ENCODE measurements at places on chromosomes 5 and 9.

GRCh38 chr5:78779771-78780616 is 131.4 kb upstream of the LHFPL2 start:
- peak; percentile 27 for DNase-seq

DNA sequence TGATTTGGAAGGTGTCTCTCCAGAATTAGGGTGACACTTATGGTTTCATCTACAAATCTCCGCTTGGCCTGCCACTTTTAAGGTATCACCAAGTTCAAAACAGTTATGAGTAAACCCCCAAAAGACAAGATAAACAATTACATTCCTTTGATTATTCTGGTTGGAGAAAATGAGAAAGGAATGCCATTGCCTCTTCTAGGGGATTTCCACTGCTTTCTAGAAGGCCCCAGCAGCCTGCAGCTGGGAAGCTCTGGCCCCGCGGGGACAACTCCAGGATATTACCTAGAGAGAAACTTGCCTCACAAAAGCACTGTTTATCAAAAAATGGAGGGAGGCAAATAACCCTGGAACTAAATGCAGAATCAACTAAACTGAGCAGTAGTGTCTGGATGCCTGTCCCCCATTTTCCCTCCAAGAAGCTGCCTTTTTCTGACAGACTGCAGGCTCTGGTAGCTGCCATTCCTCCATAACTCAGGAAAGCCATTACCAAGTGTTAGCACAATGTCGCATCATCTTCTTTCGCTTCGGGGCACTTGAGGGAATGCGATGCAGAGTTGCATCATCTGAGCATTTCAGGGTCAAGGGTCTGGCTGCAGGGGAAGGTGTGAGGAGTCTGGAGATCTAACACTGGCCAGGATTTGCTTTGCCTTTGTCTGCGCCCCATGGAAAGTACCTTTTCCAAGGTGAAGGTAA is 71.5 kb upstream of the PLPP6 start:
- no peak for DNase-seq

- no peak for DNase-seq
Measured at GRCh38 chr9:73441223-73441622, 289.6 kb downstream of the ANXA1 start.

DNA sequence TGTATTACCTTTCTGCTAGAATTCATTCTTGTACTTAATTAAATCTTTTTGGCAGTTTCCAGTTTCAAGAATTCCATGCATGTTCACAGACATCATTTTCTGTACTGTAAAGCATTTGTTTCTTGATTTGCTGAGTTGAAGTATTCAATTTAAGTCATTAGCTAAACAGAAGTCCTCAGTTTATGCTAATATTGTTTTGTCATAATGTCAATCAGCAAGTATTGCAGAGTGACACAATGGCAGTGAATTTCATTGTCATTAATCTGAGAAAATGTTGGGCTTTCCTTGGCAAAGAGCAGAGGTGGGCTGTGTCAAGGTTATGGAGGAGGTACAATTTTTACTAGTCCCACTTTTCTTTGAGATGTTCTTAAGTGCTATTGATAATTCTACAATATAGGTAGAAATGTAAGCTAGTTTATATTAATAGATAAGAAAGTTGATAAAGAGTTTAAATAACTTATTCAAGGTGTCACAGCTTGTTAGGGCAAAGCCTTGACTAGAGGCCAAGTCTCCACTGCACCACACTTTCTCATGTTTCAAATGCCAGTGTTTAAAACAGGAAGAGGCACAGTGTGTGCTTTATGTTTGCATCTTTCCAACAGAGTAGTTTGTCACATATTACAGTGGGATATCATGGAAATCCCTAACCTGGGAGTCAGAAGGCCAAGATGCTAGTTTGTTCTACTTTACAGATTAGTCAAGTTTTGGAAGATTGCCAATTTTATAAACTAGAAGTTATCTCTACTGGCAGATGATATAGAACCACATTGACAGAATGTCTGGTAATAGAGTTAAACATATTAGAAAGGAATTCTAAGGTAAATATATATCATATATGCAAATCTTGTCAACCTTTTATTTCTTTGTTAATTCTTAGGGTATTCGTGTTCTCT is 56.3 kb downstream of the SLF1 start:
- no peak for DNase-seq

GRCh38 chr5:69230181-69230580 is 4.5 kb upstream of the CDK7 start:
- no peak for DNase-seq

DNA sequence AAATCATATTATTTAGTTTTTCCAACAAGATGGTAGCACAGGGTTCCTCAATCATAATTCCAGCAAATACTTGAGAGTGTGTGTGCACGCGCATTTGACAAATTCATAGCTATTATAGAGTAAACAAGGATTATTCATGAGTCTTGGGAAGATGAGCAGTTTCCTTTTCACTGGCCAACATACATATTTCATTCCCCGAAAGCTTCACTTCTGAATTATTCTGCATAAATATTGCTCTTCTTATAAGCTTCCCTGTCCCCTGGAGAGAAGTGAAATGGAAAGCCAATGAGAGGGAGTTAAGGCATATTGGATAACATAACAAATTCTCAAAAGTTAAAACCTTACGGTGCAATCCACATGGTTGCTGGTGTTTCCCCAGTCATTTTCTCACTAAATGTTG is 386.4 kb upstream of the SEMA6A start:
- DNase-seq, result no peak

- DNase-seq, result no peak
Measured at GRCh38 chr5:113031557-113031956, 55.0 kb downstream of the DCP2 start.

GRCh38 chr5:68734781-68735180 is 359.0 kb upstream of the SLC30A5 start:
- no peak for DNase-seq

DNA sequence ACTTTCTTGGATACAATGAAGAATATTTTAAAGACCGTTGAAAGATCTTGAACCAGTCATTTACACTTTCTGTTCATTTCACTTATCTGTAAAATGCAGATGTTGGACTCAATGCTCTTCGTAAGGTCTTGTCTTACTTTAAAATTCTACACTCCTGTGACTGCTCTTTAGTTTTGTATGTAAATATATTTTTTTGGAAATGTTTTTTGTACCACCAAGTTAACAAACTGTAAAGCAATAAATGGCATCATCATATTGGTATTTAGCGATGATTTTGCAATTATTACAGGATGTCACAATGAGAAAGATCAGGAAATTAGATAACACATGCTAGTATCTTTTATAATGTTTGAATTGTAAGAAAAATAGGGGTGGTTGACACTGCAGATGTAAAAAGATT is 80.8 kb upstream of the GNAQ start:
- no peak for DNase-seq

DNA sequence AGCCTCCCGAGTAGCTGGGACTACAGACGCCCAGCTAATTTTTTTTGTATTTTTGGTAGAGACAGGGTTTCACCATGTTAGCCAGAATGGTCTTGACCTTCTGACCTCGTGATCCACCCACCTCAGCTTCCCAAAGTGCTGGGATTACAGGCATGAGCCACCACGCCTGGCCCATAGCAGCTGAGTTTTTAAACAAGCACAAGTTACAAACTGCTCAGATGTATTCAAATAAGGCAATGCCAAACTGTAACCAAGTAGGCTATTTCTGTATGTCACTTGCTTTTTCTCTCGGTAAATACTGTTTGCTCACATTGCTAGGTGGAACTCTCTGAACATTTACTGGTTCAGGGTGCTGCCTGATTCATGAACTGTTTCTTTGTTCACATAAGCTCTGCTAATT is 799.3 kb upstream of the NUDT12 start:
- DNase-seq, result no peak

DNA sequence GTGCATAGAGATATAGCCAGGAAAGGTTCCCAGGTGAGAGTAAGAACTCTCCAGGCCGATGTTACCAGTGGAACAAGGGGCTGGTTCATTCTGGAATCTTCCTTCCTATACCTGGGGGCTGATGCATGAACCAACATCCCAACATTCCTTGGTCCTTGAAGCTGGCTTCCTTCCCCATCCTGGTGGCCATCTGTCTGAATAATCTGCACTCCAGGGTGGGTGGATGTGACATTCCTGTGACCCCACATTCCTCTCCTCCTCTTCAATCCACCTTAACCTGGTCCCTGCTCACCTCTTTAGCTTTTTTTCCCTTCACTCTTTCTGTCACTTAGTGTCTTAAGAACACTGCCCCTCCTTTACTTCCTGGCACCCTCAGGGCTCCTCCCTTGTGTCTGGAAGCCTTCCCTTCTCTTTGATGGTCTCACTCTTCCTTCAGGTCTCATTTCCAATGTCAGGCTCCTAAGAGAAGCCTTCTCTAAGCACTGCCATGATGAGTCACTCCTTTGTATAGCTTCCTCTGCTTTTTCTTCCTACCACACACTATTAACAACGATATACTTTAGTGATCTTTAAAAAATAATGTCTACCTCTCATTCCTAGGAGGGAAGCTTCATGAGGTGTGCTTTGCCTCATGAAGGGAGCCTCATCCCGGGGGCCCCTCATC is 80.3 kb downstream of the BOD1 start:
- DNase-seq, result no peak

GRCh38 chr5:102324714-102325113 is 28.6 kb upstream of the SLCO4C1 start:
- no peak for DNase-seq

- no peak for DNase-seq
Measured at GRCh38 chr5:176630681-176631222, 277 bp downstream of the EIF4E1B start.

DNA sequence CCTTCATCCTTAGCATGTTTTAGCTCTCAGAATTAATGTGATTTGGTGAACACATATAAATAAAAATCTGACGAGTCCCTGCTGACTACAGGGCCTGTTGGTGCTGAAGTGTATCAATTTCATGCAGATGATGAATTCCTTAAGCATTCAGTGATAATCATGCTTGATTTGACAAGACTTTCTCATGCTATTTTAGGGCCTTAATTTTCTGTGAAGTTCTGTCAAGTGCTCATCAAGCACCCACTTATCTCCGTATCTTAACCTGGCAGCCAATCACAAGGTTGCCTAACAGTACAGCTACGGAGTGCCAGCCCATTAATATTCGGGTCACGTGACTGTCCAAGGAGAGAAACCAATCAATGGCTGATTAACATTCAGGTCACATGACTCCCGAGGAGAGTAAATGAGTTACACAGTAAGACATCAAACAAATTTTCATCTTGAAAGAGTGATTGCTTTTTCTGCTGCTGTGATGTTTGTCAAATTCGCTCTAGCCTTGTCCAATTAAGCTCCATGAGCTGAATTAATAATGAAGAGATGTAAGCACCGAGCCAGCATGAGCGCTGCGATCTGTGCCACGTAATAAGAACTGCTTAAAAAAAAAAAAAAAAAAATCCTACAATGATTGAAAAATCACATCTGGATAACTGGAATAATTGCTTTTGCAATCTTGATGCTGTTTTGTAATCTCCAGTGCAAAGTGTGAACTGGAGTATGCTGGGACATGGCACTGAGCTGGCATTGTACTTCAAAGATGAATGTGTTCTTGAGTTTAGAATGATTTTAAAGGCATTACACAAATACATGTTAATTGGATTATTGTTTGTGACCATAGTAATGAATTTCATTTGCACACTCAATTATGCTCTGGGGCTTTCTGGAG is 104.3 kb upstream of the SPATA31D4 start:
- no peak for DNase-seq

GRCh38 chr9:14985419-14985818 is 75.2 kb upstream of the FREM1 start:
- DNase-seq, result no peak

DNA sequence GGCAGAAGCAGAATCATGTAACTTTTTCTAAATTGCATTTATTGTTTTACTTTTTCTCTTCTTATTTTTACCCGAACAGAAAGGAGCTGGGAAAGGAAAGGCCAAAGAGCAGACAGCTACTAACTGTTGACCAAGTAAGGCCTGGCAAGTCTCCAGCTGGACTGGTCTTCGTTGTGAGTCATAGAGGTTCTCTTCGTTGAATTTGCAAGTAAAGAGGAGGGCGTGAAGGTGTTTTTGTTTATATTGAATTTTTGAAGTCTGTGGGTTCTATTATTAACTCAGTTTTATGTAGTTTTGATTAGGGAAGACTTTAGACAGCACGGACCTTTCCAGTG is 416.5 kb upstream of the CCNH start:
- DNase-seq, result no peak

DNA sequence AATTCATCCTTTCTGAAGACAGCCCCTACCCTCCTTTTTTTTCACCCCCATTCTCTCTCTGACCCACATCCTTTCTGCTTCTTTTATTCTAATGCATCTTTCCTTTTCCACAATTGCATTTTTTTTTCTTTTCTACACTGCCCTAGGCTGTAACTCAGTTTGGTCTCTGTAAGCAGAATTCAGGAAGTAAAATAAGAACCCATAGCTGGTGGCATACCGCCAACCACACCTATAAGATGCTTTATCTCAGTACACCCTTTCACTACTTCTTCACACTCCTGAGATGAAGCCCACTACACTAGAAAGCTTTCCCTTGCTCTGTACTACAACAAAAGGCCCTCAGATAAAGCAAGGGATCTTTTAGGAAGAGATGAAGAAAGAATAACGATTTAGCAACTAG is 16.1 kb upstream of the TSSK1B start:
- no peak for DNase-seq

DNA sequence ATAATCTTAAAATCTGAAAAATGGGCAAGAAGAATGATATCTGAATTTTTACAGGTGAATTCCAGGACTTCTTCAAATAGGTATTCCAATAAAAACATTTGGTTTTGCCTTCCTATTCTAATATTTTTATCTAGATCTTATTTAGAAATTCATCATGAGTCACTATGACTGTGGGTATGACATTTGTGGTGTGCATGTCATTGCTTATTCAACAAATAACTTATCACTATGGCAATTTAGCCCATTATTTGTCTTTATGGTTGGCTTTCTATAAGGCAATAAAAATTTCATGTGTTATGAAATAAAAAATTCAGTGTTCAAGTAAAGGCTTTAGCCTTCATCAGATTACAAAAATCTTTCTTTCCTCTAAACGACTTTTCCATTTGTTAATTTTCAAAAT is 1139.6 kb upstream of the NUDT12 start:
- no peak for DNase-seq

DNA sequence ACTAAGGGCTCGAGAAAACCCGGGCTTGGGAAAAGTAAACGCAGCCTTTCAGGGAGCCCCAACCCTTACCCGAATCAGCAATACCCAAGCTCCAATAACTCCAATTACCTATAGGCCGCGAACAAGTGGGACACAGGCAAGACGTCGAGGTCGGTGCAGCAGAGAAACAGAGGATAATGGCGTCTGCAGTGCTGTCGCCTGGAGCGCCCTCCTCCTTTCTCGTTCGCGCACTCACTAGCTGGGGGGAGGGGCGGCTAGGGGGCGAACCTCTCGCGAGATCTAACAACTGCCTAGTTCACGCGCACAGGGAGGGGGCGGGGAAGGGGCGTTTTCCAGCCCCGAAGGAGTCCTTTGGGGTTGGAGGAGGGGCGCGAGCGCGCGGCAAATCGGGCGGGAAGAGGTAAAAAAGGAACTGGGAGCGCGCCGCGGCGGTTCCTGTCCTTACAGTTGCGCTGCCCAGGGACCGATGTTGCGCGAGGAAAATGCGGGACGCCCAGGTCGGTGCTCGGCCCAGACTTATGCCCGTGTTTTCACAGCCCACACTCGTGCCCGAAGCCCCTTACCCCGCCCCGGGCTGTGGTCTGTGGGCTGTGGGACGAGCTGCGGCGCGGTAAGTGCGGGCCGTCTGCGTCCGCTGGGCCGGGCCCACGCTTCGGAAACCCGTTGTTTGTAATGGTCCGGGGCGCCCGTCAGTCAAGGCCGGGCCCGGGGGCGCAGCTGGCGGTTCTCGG is at the start of gene RMI1:
Gene RMI1, plus strand, starts transcription at position 411 of the 731 bp plus-strand sequence. CDS start 20,182 bp downstream, outside the sequence.
- peak; percentile 98 for DNase-seq

- DNase-seq, result no peak
Measured at GRCh38 chr9:81534138-81534875, 155.0 kb downstream of the TLE1 start.

GRCh38 chr5:139399501-139400121 is 4.3 kb downstream of the SPATA24 start:
- no peak for DNase-seq
